ENCODE measurements at places on chromosomes 2 and 18.

DNA sequence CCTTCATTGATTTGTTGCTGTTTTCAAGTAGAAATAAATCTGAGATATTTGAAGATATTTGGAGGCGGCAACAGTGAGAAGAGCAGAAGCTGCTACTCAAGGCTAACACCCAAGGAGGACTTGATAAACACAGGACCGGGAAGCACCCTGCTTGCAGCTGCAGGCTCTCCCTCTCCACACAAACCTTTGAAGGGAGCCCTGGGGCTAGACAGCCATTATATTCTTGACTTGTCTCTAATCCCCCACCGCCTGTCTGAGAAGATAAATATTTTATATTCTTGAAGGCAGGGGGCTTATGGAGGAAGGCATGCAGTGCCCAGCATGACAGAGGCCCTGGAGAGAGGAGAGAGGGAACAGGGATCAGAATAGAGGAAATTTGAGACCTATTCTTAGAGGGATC, 50.9 kb upstream of the SMAD2 start:
- no peak for DNase-seq

- no peak for DNase-seq
Measured at GRCh38 chr2:60149176-60149575, 404.3 kb downstream of the BCL11A start.

DNA sequence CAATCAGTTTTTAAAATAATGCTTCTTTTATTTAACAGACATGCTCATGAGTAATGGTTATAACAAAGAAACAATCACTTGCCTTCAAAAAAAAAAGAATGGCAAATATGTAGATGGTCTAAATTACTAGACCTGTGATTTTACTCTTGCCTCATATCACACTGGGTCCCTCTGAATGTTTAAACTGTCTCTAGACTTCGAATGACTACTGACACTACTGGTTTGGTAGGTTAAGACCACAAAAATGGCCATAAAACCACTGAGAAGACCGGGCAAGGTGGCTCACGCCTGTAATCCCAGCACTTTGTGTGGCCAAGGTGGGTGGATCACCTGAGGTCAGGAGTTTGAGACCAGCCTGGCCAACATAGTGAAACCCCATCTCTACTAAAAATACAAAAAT, 5.1 kb upstream of the SELENOI start:
- DNase-seq, result no peak

DNA sequence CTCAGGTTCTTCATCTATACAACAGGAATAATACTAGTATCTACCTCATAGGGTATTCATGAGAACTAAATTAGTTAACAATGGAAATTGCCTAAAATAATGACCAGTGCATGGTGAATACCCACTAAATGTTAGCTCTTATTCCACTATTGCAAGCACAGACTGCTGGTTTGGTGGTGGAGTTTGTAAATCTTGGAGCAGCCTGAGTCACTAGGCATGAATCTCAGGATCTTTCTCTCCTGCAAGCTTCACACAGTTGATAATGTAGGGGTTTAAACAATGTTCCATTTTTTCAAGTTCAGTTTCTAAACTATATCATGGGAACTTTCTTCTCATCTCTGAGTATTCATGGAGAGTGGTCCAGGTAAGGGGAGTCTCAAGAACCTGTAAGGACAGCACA, 84.0 kb downstream of the OSR1 start:
- no peak for DNase-seq

GRCh38 chr2:205763708-205764211, 81.5 kb downstream of the NRP2 start:
- DNase-seq, result no peak

GRCh38 chr18:61972389-61973264, 79.8 kb upstream of the RNF152 start:
- DNase-seq, result no peak

DNA sequence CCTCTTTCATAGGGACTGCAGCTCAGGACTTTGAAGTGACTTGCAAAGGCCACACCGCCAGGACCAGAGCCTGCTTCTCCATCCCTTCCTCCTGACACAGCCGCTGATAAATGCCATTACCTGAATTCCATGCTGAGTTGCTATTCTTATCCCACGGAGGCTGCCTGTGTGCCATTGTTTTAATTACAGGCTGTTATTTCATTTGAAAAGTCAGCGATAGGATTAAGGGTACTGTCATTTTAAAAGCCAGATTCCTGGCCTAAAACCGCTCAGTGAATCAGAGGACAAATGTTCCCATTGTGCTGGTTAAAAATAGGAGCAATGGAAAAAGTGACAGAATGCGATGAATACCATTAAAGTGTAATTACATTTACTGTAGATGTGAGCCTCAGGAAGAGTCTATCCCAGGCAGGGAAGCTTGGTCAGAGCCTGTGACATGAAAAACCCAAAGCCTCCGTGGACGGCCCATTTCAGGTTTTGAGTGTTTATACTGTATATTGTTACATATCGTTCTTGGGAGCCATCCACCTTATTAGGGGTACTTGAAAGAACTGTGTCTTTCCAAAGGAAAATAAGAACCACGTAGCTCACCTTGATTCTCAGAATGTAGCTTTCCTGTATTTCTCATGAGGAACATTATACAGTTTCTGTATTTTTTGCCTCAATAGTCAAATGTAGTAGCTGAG, 41.3 kb downstream of the PDCL3 start:
- no peak for DNase-seq

- DNase-seq, result peak; percentile 6
Measured at GRCh38 chr2:16664052-16664731, 1.4 kb downstream of the CYRIA start.

DNA sequence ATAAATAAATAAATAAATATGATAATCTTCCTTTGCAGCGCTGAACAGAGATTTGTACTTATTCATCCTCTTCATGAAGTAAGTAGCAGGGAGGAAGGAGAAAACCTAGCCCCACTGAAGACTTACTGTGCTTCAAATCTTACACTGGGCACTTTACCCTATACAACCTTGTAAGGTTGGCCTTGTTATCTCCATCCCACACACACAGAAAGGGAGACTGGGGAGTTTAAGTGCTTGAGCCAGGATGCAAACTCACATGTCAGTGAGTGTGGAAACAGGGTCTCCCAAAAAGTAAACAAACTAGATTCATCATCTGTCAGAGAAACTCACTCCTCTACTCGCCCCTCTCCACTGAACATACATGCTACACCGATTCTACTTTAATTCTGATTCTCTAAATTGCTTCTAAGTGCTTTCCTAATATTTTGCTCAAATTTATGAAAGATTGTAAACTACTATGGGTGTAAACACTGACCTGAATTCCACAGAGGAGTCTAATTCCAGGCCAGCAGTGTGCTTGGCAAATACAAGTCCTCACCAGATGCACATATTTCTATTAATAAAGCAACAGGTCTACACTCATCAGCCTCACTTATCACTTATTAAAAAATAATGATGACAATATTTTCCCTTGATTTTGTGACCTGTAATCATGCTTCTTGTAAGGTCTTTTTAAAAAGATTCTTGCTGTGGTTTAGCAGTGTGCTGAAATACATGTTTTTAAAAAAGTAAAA, 155.5 kb downstream of the TCF4 start:
- DNase-seq, result no peak

- DNase-seq, result no peak
Measured at GRCh38 chr2:146927080-146927711, 917.6 kb upstream of the ACVR2A start.

- peak; percentile 32 for DNase-seq
Measured at GRCh38 chr18:37276111-37276890, 289.3 kb downstream of the CELF4 start.

GRCh38 chr2:8999102-8999446, 4.4 kb downstream of the MBOAT2 start:
- no peak for DNase-seq

DNA sequence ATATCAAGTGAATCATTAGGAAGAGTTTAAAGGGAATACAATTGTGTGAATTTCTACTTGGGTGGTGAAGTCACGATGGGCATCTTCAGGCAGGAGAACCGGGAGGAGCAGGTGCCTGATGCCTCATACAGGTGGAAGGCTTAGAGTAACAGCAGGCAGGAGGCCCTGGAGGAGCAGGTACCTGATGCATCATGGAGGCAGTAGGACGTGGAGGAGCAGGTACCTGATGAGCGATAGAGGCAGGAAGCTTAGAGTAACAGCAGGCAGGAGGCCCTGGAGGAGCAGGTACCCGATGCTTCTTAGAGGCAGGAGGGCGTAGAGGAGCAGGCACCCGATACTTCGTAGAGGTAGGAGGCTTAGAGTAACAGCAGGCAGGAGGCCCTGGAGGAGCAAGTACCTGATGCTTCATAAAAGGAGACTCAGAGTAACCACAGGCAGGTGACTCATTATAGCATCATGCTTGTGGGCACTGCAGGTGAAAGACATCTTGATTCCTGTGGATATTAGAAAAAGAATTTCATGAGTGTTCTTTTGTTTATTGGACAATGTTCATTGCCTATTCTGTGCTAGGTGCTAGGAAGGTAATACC, 133.9 kb downstream of the ATP9B start:
- no peak for DNase-seq

Data from NCI-H2081 (cell line).